ENCODE measurements at places on chromosomes 2 and 18. TPM values are rescaled to one million over a fixed set of nuclear protein-coding genes. Genes with fewer than 3 reads are reported as not detected.

GRCh38 chr2:62304429-62305417 is 108.8 kb downstream of the B3GNT2 start:
- H3K27me3 ChIP-seq = no peaks in the 10 kb centered on the region
- H3K4me1 ChIP-seq = peaks cover 37% of the 10 kb centered on the region
- no peaks in the 10 kb centered on the region for H3K36me3 ChIP-seq
- H3K4me3 ChIP-seq = no peak overlapping the region
- peak; percentile 30 for DNase-seq

GRCh38 chr2:239544918-239545465 is 144.2 kb upstream of the HDAC4 start:
- no peak overlapping the region for H3K4me3 ChIP-seq
- H3K27ac ChIP-seq = no peak overlapping the region
- H3K4me1 ChIP-seq = no peaks in the 10 kb centered on the region
- no peak for DNase-seq
- H3K27me3 ChIP-seq = no peaks in the 10 kb centered on the region

GRCh38 chr2:198371921-198372543 is 567.6 kb downstream of the PLCL1 start:
- no peaks in the 10 kb centered on the region for H3K36me3 ChIP-seq
- DNase-seq = no peak
- H3K4me1 ChIP-seq = no peaks in the 10 kb centered on the region
- H3K27ac ChIP-seq = no peak overlapping the region
- H3K27me3 ChIP-seq = no peaks in the 10 kb centered on the region

- H3K27me3 ChIP-seq = no peaks in the 10 kb centered on the region
- no peak overlapping the region for H3K27ac ChIP-seq
- H3K4me1 ChIP-seq = no peaks in the 10 kb centered on the region
Measured at GRCh38 chr2:239142806-239143205, 258.0 kb downstream of the HDAC4 start.

DNA sequence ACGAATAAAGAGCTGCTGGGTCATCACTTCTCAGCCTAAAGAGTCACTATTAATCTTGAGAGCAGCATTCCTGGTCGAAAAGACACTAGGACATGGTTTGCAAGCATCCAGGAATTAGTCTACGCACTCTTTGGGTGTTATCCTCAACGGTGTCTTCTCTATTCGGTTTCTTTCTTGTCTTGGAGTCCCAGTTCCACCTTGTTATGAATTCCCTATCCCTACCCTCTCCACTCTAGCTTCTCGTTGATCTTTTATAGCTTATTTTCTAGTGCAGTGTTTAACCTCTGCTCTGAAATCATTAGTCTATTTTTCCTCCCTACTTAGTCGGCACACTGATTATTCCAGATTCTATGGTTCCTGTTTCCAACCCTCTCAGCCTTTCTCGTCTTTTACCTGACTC is 158.1 kb upstream of the LRRTM1 start:
- DNase-seq = no peak
- H3K27ac ChIP-seq = no peak overlapping the region
- H3K27me3 ChIP-seq = no peaks in the 10 kb centered on the region
- H3K36me3 ChIP-seq = no peaks in the 10 kb centered on the region

DNA sequence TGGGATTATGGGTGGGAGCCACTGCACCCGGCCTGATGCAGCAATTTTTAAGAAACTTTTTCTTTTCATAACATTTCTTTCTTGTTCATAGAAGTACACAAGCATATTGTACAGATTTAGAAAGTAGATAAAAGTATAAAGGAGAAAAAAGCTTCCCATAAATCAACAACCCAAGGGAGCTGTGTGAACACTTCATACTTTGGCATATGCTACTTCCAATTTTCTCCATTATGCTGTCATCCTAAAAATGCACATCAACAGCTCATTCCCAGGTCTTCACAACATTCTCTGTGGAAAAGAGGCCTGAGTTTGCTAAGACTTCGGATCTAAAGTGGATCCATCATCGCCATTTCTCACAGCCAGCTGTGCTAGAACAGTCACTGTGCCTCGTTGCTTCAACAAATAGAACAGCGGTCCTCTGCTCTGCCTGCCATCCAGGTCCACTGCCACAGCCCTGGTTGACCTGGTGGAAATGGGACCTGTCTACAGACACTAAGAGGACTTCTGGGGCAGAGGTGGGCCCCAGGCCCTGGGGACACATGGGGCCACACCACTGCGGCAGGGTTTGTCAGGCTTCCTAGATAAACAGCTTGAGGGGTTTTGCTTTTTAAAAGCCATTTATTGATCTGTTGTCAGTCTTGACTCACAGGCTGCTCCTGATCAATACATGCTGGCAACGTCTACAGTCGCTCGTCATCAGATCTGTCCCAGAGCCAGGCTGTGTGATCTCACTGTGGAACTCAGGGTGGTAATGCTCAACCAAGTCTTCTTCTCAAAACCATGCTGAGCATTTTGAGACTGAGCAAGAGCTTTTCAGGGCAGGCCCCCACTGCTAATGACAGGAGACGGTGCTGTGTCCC is 72.7 kb upstream of the MGAT4A start:
- H3K4me3 ChIP-seq = no peak overlapping the region
- no peak overlapping the region for H3K27ac ChIP-seq
- peaks cover 25% of the 10 kb centered on the region for H3K4me1 ChIP-seq
- no peak for DNase-seq
- no peaks in the 10 kb centered on the region for H3K36me3 ChIP-seq

NOSTRIN gene
- 9.6 TPM for total RNA-seq

PPP1CB gene
- total RNA-seq = 190 TPM

ELAC1 gene
- total RNA-seq = 5.3 TPM
